Pons (tissue), 1 donor: ENCODE measurements at places on chromosomes 12 and 14.
A peak's percentile ranks its signal among the peaks of the same experiment; 100 is the strongest.

GRCh38 chr14:101877766-101878165 lies 86.6 kb upstream of the DYNC1H1 start:
- DNase-seq = no peak

GRCh38 chr12:100404769-100405407 lies 48.0 kb downstream of the SLC17A8 start:
- DNase-seq = no peak

GRCh38 chr14:63652406-63652805 lies 10.7 kb upstream of the WDR89 start:
- no peak for DNase-seq

GRCh38 chr12:54935235-54935951 lies 49.2 kb downstream of the TESPA1 start:
- no peak for DNase-seq

DNA sequence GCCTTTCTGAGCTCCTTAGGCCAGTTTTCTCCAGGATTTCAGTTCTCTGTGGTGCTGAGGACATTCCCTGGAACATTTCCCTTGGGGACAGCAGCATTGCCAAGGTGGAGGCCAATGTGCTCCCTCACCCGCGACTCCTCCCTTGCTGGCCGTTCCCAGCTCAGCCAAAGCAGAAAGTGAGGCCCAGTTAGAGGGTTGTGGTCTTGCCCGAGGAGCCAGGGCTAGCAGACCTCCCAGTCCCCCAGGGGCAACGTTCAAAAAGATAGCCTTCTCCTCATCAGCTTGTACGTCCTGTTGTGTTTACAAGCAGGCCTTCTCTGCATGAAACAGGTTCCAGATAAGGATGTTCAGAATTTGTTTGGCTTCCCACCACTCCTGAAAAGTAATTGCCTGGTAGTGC lies 78.4 kb downstream of the SSPN start:
- DNase-seq = no peak

DNA sequence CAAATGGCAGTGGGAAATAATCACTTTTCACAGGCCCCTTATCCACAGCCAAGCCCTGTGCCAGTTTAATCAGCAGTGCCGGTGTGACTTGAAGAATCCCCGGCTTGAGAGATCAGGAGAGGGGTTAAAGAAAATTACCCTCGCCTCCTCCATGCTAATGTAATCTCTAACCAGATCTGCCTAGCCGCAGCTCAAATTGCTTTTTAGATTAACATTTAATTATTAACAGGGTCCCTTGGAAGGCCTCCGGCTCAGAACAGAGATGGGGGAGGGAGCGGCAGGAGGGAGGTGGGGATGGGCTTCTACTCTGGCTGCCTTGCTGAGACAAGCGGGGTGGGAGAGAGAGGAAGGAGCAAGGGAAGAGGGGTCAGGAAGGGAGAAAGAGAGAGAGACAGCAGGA lies 24.0 kb downstream of the FAM222A start:
- no peak for DNase-seq

DNA sequence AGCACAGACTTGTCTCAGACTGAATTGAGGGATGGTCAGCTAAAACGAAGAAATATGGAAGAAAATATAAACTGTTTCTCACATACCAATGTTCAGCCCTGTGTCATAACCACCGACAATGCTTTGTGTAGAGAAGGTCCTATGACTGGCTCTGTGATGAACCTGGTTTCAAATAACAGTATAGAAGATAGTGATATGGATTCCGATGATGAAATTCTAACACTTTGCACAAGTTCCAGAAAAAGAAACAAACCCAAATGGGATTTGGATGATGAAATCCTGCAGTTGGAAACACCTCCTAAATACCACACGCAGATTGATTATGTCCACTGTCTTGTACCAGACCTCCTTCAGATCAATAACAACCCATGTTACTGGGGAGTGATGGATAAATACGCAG lies 7.9 kb upstream of the MAPK1IP1L start:
- no peak for DNase-seq

GRCh38 chr14:77009014-77009413 lies 19.5 kb downstream of the IRF2BPL start:
- DNase-seq = no peak

GRCh38 chr12:52241205-52241842 lies 8.3 kb downstream of the KRT7 start:
- DNase-seq = no peak

GRCh38 chr14:50222055-50222613 lies 9.2 kb downstream of the SOS2 start:
- DNase-seq = no peak

- no peak for DNase-seq
Measured at GRCh38 chr12:53418221-53418620, 5.4 kb upstream of the AMHR2 start.

GRCh38 chr14:54683882-54684794 lies 117.2 kb downstream of the SAMD4A start:
- DNase-seq = no peak

- no peak for DNase-seq
Measured at GRCh38 chr12:92860521-92860920, 68.6 kb downstream of the EEA1 start.

- no peak for DNase-seq
Measured at GRCh38 chr14:36585100-36585499, 2.7 kb upstream of the NKX2-8 start.

- peak; percentile 20 for DNase-seq
Measured at GRCh38 chr14:34983148-34983760, 462 bp downstream of the SRP54 start.

- DNase-seq = no peak
Measured at GRCh38 chr12:101740980-101741379, 1.7 kb upstream of the SYCP3 start.

DNA sequence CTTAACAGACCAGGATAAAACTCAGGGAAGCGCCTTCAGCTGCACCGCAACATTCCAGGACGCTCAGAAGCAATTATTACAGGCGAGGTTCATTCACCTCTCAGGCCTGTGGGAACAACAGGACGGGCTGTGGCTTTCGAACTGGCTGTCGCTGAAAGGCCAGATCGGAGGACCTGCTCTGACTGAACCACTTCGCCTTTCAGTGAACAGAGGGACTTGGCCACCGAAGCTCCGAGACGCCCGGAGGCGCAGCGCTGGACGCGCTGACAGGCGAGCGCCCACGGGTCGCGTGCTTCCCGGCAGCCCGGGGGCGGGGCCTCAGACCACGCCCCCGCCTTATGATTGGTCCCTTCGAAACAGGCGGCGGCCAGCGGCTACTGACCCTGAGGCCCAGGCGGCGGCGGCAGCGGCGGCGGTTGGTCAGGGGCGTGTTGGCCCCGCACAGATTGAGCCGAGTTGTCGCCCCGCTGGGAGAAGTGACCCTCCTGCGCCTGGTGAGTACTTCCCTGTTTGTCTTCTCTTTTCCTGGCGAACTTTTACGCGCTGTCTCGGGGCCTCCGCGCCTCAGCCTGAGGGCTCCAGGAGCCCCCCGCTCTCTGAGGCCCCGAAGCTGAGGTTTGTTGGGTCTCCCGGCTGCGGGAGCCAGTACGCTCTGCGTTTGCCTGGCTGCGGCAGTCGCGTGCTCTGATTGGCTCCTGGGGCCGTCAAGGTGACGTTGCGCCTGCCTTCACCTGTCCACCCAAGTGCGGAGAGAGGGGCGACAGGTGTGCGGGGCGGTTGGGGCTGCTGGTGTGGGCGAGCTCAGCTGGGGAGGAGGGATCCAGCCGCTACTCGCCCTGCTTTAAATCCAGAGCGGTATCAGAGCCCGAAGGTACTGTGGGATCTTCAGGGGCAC lies at the start of gene GAS2L3:
Gene GAS2L3 (plus strand): TSS at position 393 of the 895 bp plus-strand sequence. CDS start 21,221 bp downstream, outside the sequence.
- peak; percentile 73 for DNase-seq

DNA sequence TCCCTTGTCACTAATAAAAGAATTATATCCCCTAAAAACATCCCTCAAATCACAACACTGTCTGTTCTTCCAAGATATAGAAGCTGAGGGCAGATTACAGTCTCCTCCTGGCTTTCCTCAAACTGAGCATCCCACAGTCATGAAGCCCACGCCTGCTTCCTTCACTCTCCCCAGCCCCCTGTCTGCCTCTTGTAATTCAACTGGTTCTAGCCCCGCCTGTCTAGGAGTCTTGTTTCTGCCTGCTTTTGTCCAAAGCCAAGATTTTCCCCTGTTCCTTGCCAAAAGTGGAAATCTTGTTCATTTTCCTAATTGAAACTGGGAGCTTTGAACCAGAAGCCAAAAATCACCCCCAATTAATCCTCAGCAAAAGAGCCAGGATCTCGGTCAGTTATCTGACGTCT lies 35.9 kb upstream of the PWP1 start:
- DNase-seq = no peak

- DNase-seq = no peak
Measured at GRCh38 chr14:22524784-22525161, 64.3 kb downstream of the DAD1 start.

DNA sequence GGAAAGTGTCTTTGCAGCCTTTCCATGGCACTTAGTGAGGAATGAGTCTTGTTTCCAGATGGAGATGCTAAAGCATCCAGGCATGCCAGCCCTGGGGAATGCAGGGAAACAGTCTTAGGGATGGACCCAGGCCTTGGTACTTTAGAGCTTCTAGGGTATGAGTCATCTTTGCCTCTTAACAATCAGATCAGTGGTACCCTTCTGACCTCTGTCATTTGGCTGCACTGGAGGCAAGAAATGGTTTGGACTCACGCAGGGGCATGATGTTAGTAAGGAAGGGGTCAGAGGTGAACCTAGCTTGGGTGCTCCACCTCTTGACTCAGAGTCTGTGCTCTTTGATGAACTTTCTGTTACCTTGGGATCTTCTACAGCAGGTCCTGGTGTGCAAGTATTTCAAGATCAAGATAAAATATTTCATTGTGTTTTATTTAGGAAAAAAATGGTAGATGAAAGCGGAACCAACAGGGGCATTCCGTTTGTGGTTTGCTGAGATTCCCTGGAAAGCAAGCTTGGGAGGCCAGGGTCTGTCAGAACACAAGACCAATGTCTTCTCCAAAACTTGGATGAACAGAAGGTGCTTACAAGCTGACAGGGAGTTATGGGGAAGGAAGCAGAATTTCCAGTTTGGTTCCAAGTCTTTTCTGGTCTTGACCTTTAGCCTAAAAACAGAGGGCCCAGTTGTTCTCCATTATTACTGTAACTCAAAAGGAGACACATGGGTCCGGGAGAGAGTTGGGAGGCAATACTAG lies 216.2 kb downstream of the ZFP36L1 start:
- DNase-seq = no peak

DNA sequence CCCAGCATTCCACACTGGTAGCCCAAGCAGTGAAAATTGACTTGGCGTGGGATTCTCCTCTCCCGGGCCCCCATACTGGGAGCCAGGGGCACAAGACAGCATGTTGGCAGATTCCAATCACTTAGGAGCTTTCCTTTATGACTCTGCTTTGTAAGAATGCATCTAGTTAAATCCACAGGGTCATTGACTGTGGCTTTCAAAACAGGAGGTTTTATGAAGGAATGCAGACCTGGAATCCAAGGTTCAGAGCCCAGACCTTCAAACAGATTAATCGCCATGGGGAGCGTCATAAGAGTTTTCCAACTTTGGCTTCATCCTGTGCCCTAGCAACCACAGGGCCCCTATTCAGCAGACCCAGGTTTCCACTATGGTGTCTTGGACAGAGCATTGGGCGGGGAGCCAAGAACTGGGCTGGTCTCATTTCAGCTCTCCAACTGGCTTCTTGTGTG lies 76.4 kb upstream of the RMST start:
- peak; percentile 25 for DNase-seq

DNA sequence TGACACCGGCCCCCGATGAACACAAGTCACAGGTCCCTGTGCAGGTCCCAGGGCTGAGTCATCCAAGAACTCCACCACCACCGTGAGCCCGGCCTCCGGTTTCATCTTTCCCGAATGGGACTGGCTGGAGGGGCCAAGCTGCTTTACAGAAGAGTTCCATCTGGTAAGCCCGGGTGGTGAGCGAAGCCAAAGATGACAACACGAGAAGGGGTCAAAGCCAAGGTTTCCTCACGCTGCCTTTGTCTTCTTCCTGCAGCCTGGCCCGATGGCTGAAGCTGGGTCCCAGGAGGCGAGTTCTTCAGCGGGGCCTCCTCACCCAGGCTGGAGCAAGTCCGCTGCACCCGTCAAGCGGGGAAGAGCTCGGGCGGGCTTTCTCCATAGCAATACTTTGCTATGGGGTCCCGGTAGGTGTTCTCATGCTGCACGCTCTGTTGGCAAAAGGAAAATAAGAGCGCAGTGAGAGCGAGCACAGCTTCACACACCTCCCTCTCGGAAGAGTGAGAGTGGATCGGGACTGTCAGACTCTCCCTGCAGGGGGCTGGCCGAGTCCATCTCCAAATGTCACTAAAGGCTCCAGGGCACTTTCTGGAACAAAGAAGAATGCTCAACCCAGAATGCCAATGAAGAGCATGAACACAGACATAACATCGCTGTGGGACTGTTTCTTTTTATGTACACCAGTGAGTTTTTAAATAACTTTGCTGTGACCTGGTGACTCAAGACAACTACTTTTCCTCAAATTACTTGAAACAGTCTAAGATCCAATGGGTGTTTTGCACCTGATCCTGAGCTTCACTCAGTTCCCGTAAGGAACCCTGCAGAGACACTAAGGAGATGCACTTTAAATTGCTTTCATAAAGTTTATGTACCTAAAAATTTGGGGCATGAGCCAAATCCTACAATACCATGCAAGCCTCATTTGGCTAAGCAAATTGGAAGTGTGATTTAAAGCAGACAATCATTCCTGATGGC lies 20.1 kb downstream of the SPRING1 start:
- DNase-seq = no peak

- DNase-seq = no peak
Measured at GRCh38 chr12:127936463-127936862, 330.5 kb upstream of the TMEM132C start.

DNA sequence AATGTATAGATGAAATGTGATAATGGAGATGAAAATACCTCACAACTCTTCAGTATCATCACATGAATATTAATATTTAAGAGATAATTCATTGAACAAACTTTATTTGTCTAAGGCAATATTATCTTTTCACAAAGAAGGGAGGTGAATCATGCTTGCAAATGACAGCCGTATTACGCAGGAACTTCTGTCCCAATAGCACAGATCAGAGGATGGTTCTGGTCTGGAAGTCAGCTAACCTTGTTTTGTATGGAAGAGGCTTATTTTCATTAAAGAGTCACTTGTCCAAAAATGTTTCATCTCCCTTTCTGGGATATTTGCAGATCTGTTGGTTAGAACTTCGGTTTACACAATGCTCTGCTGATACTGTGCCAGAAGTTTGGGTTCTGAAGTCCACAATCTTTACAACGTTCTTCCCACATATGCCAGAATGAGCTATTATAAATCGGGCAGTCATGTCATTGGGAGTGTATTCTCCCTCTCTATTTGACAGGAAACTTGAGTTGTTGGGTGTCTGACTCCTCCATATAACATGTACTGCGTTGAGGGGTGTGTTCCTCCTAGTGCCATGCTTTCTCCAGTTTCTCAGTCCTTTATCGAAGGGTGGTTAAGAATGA lies 29.8 kb downstream of the YY1 start:
- DNase-seq = no peak

DNA sequence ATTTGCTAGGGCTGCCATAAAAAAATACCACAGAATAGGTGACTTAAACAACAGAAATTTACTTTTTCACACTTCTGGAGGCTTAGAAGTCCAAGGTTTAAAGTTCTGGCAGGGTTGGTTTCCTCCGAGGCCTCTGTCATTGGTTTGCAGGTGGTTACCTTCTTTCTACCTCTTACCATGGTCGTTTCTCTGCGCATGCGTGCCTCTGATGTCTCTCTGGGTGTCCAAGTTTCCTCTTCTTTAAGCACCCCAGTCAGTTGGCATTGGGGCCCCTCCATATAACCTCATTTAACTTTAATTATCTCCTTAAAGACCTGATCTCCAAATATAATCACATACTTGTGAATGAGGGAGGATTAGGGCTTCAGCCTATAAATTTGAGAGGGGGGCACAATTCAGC lies 103.2 kb downstream of the SLC15A5 start:
- DNase-seq = no peak

- DNase-seq = no peak
Measured at GRCh38 chr14:68482772-68483395, 310.0 kb downstream of the ZFP36L1 start.
